ENCODE measurements at places on chromosomes 6 and 20.
A peak's percentile ranks its signal among the peaks of the same experiment; 100 is the strongest.

GRCh38 chr20:52992632-52993031 is 20.5 kb downstream of the TSHZ2 start:
- DNase-seq, result no peak

DNA sequence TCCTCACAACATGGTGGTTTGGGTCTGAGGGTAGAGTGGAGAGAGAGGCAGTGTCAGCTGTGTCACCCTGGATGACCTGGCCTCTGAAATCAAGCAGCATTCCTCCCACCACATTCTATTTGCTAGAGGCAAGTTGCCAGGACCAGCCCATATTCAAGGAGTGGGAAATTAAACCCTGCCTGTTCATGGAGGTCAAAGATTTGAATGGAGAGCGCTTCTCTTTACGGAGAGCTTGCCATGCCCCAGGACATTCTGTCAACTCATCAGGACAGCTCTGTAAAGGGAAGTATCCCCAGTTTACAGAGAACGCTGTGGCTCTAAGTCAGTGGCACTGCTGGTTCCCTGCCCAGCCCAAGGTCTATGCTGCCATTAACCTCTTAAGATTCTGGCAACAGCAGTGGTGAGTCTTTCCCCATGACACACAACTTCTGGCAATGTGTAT is 90.0 kb upstream of the INSM1 start:
- DNase-seq, result no peak

- DNase-seq, result no peak
These were observed 16.4 kb downstream of the FRMD1 start for GRCh38 chr6:168062346-168063289.

DNA sequence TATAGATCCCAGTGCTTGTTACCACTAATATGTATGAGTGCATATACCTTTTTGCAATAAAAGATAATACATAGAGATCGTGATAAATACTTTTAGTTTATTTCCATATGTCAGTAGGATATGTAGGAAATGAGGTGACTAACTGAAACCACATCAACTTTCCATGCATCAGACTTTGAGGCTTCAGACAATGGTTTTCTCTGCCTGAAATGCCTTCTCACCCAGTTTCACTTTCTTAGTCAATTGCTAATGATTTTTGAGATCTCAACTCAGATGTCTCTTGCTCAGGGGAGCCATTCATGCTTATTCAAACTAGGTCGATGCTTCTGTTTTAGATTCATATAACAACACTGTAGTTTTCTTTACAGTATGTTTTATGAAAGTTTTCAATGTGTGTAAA is 626.6 kb upstream of the ADGRB3 start:
- no peak for DNase-seq

GRCh38 chr6:106785298-106785697 is 155.9 kb downstream of the QRSL1 start:
- no peak for DNase-seq

- DNase-seq, result no peak
These were observed 48.9 kb downstream of the EBF4 start for GRCh38 chr20:2741463-2741862.

- no peak for DNase-seq
These were observed 65.8 kb upstream of the SLC22A1 start for GRCh38 chr6:160055813-160056212.

GRCh38 chr6:68891419-68891818 is 256.3 kb downstream of the ADGRB3 start:
- no peak for DNase-seq

DNA sequence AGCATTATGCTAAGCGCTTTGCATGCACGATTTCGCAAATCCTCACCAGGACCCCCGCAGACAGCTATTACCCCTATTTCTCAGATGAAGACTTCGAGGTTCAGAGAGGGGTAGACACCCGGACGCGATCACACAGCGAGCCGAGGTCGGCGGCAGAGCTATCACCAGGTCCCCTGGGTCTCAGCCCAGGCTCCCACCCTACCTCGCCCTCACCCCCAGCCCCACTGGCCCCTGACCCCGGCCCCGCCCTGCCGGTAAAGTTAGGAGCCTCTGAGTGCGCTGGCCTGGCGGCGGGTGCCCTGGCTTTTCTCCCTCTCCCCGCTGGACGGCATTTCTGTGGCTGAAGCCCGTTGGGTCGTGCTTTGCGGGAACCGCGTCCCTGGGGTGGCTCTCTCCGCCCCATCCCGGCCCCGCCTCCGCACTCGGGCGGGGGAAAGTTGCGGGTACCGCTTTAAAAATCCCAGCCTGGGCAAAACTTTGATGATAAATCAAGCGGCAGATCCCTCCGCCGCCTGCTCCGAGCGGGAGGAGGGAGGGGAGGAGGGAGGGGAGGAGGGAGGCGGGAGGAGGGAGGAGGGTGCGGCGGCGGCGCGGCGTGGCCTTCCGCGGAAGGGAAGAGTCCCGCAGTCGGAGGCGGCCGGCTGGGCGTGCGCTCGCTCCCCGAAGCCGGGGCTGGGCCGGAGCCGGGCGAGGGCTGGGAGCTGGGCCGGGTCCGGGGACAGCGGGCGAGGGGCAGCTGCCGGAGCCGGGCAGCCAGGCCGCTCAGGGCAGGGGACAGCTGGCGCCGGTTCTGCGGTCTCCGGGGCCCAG is at the start of gene VSTM2L:
TSS of gene VSTM2L (plus strand) at position 624 of the 810 bp plus-strand sequence. CDS start 224 bp downstream, outside the sequence.
- no peak for DNase-seq

DNA sequence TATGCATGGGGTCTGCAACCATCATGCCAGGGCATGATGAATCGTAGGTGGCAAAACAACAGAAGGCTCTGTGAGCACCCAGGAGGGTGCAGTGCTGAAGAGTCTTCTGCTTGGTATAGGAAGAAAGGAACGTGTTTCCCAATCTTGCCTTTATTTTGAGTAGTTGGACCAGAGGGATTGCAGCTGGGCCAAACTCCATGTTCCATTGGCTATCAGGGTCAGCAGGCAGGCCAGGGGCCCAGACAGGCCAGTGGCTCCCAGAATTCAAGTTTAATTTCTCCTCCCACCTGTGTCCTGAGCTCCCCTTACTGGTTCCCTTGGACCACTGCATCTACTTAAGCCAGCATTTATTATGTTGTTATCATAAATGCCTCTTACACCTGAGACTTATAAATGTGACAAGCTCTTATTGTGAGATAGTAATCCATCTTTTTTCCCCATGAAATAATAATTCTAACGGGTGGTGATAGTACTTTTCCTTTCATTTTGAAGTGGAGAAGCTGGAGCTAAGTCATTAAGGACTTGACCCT is 918 bp upstream of the TRIM38 start:
- no peak for DNase-seq

- no peak for DNase-seq
These were observed 41.0 kb upstream of the RAB23 start for GRCh38 chr6:57262901-57263694.

GRCh38 chr6:98452685-98453084 is 381.7 kb upstream of the POU3F2 start:
- no peak for DNase-seq

DNA sequence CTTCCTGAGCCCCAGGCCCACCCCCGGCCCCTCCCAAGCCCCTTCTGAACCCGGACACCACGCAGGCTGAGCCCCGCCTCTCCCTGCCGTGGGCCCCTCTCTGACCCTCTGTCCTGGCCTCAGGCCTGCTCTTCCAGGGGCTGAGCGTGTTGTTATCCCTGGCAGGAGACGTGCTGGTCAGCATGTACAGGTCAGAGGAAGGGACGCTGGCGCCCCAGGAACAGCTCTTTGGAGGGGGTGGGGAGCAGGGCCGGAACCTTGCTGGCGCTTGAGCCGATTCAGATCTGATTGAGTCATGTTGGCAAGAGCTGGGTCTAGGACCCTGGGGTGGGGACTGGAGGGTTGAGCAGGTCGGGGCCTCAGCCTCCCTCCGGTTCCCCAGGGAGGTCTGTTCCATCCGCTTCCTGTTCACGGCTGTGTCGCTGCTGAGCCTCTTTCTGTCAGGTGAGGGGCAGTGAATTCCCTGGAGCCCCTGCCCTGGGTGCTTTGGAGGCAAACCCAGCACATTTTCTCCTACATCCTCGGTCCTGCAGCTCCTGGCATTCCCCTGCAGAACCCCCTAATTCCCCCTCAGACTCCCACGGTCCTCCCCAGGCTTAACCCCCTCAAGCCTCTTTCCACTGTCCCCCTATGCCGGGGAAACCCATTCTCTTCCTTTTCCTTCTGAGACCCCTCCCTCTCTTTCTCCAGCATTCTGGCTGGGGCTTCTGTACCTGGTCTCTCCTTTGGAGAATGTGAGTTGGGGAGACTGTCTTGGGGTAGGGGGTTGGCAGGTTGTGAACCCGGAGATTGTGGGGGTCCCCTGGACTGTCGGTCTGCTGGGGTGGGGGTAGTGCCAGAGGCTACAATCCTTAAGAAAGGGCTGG is 2.0 kb downstream of the SPAG4 start:
- no peak for DNase-seq

GRCh38 chr6:37082390-37083130 is 77.1 kb downstream of the FGD2 start:
- DNase-seq, result no peak

- no peak for DNase-seq
These were observed 21.6 kb downstream of the OGFRL1 start for GRCh38 chr6:71310261-71310660.

GRCh38 chr20:31723069-31723318 is 326 bp upstream of the BCL2L1 start:
- no peak for DNase-seq

DNA sequence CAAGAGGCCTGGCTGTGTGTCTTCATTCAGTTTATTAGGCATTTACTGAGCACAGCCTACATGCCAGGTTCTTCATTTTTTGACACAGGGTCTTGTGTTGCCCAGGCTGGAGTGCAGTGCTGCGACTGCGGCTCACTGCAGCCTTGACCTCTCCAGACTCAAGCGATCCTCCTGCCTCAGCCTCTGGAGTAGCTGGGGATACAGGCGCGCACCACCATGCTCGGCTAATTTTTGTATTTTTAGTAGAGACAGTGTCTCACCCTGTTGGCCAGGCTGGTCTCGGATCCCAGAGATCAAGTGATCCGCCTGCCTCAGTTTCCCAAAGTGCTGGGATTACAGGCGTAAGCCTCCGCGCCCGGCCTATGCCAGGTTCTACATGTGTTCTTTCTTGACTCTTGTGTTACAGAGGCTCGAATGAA is 601 bp upstream of the ATRN start:
- DNase-seq, result no peak

DNA sequence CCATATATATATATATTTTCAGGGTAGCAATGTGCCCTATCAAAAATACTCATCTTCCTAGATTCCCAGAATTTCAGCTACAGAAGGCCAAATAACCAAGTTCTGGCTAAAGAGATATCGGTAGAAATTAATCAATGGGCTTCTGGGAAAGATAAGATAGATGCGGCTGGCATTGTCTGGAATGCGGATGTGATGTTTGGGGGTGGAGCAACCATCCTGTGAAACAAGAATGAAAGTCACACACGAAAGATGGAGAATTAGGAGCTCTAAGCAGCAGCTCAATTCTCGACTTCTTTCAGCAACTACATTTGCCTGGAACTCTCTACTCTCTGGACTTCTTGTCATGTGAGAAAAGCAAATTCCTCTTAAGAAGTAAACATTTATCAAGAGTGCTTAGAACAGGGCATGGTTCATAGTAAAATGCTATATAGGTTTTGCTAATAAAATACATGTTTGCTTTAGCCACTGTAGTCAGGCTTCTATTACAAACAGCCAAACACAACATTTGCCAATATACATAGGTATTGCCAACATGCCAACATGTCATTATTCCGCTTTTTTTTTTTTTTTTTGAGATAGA is 90.8 kb downstream of the CLIC5 start:
- DNase-seq, result no peak

GRCh38 chr6:70336996-70337742 is 34.3 kb upstream of the COL9A1 start:
- DNase-seq, result no peak

DNA sequence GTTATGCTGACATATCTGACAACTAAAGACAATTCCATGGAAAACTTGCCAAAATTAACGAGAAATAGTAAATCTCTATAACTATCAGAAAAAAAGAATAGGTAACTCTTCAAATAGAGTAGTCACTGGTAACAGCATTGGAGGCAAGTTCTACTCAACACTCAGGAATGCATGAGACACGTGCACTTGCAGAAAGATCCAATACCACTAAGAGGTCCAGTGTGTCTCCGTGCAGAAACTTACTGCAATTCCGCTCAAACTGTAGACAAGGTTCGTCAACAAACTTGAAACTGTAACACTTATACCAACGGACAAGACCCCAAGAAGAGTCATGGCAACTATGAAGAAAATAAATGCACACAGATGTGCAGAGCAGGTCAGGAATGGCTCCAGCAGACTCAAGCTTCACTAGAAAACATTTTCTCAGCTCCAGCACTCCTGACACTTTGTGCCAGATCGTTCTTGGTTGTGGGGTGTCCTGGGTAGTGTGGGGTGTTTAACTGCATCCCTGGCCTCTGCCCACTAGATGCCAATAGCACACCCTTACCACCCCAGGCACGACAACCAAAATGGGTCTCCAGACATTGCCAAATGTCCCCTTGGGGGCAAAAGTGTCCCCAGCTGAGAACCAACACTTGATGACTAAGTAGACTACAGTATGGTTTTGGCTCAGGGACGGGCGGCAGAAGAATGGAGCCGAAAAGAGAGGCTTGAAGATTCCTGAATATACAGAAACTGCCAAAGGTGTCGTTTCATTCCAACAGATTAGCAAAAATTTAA is 134.8 kb downstream of the DTNBP1 start:
- DNase-seq, result peak; percentile 9

DNA sequence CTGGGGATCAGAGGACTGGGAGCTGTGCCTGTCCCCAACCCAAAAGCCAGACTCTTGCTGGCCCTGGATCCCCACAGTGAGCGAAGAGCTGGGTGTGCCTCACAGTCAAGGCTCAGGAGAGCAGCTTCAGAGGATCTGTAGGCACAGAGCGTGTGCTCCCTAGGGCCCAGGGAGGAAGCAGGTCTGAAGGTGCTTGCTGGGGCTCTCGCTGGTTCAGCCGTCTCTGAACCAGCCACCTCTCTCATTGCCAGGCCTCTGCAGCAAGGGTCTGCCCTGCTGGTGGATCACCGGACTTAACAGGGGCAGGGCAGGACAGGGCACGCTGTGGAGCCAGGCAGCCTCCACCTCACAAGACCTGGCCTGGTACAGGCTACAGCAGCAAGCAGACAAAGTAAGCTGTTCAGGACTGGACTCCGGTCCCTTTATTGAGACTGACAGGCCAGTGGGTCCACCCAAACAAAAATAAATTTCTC is 13.8 kb downstream of the PCIF1 start:
- no peak for DNase-seq

- no peak for DNase-seq
These were observed 177.6 kb upstream of the PHACTR1 start for GRCh38 chr6:12538881-12539357.

DNA sequence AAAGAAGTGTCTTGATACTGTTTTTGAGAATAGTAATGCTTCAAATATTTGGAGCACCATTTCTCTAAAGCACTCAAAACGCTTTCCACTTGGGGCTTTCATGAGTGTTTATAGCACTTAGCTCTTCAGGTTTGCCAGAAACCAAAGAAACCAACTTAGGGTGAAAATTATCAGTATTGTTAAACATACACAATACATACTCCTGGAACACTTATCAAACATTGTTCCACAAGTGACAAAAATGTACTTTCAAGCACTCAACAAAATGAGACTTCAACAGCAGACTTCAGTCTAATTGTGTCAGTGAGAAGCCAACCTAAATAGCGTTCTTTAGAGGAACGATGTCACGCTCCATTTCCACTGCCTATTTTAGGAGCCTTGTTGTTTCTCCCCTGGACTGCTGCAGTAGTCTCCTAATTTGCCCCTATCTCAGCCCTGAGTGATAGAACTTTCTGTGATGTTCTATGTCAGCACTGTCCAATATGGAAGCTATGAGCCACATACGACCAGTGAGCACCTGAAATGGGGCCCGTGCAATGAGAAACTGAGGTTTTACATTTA is 461.3 kb downstream of the KIF16B start:
- no peak for DNase-seq

GRCh38 chr6:127446356-127446755 is 12.8 kb downstream of the KIAA0408 start:
- DNase-seq, result no peak

All from D721Med (cell line).